ENCODE measurements at places on chromosomes 7 and 10.

- no peak for DNase-seq
Measured at GRCh38 chr10:103818765-103819374, 36.5 kb downstream of the SH3PXD2A start.

GRCh38 chr7:94195813-94196212 lies 191.7 kb upstream of the BET1 start:
- DNase-seq = no peak

GRCh38 chr7:119748991-119749390 lies 524.0 kb upstream of the KCND2 start:
- DNase-seq = no peak

- no peak for DNase-seq
Measured at GRCh38 chr7:148567524-148567923, 23.0 kb upstream of the C7orf33 start.

DNA sequence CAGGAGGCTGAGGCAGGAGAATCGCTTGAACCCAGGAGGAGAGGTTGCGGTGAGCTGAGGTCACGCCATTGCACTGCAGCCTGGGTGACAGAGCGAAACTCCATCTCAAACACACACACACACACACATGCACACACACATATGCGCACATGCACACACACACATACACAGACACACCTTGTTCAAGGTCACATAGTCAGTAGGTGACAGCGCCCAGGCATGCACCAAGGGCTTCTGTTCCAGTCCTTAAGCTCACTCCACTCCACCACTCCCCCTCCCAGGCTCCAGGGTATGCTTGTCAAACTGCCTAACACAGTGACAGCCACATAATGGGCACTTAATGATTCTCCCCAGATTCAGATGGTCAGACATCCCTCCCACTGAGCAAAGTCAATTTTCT lies 37.0 kb downstream of the KCNMA1 start:
- DNase-seq = no peak

DNA sequence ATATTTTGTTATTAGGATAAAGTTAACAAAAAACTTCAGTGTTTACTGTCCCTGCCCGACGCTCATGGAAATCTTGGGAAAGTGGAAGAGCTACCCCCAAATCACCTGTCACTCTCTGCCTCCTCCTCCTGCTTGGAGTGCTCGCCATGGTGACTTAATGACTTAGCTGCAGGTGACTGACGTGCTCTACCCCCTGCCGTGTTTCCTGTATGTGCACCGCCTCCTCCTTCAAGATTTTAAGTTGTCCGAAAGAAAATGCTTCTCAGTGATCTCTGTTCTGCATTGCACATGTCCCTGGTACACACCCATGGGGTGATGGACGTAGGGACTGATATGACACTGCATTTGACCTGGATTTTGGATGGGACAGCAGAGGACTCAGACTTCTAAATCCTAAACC lies 338.8 kb upstream of the SHH start:
- DNase-seq = no peak

DNA sequence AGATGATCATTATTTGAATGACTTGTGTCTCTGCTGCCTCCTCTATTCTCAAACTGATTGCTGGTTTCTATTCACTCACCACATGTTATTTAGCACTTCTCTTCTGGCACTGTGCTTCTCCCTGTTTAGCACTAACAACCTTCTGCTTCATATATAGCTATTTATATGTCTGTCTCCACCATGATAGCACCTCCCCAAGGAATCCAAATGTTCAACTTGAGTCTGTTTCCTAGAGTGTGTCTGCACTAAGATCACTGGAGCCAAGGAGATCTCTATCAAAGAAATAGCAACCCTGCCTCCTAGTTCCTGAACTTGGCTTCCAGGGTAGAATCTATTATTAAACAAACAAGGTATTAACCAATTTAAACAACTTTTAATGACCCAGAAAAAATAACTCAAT lies 104.5 kb downstream of the CYP26A1 start:
- DNase-seq = no peak

All from inflammatory macrophage treated with lipopolysaccharide for 1 hour (primary cell).